ENCODE measurements at places on chromosomes 6 and 20.

GRCh38 chr6:125194941-125195340 is 41.4 kb downstream of the TPD52L1 start:
- no peak for DNase-seq

DNA sequence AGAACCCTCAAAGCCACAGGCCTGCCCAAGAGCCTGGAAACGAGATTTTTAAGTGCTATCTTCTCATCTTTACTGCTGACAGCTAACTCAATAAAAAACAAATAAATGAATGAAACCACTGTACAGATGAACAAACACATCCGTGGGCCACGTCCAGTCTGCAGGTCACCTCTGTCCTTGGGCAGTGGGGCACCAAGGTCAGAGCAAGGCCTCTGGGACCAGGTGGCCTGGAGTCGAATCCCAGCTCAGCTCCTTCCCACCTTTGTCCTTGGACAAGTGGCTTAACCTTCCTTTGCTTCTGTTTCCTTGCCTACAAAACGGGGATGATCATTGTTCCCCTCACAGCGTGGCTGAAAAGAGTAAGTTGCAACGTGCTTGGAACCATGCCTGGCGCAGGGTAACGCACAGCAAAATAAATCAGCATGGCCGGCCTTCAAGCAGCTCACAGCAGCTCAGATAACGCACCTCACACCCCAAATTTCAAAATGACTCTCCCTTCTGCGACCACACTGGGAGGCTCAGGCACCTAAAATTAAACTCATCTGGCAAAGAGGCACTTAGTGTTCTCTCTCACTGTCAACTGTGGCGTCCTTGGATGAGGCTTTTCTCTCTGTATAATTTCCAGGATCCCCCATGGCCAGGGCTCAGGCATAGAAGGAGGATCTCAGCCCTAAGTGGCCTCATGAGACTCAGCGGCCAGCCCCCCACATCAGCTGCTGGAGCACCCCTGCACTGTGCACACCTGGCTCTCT is 35.7 kb downstream of the RRBP1 start:
- DNase-seq, result no peak

GRCh38 chr6:40803897-40804702 is 216.9 kb upstream of the LRFN2 start:
- no peak for DNase-seq

DNA sequence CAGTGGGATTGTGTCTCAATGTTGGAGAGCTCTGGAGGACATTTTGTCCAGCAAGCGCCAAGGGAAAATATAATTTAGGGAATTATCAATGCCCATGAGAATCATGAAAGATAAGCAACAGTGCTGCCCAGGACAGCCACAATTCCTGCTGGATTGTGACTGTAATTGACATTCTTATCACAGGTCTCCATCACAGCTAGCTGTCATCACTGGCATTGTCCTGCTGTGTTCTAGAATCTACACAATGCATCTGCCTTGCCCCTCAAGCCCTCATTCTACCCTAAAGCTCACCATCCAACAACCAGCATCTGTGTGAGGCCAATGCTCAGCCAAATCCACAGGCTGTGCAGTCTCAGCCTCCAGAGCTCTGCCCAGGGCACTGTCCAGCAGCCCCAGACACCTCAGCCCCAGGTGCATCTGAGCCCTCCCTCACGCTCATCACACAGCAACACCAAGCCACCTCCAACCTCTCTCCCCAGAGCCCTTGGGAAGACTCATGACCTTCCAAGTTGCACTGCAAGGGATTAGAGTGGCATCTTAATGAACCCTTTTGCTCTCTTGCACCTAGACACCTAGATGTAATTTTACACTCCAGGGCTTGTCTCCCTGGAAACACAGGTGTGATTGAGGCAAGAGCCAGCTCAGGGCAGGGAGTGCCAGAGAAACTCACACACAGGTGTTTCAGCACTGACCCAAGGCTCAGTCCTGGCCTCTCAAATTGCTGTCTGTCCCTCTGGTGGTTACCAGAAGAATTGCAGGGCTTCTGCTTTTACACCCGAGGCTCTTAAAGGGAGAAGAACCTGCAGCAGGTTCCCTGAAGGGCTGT is 85.2 kb upstream of the PHACTR3 start:
- peak; percentile 67 for DNase-seq

DNA sequence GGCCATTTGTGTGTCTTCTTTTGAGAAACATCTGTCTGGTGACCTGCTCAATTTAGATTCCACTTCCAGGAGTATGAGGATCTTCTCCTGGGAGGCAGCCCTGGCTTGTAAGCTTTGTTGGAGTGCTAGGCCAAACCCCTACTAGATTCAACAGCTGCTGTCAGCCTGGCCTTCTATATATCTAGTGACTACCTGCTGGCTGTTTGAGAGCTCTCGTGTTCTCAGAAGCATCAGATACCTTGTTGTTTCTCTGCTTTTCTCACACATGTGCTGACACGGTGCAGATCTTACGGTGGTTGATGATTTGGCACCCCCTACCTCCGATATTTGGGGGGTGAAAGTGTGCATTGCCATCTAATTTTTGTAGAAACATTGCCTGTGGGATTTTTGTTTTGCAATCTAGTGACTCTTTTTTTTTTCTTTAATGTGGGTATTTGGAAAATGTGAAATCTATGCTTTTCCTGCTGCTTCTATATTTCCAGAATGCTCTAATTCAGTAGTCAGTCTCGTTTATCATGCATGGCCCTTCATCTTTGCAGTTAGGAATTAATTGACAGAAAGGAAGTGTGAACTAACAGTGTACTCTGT is 4.7 kb downstream of the CCN2 start:
- no peak for DNase-seq

DNA sequence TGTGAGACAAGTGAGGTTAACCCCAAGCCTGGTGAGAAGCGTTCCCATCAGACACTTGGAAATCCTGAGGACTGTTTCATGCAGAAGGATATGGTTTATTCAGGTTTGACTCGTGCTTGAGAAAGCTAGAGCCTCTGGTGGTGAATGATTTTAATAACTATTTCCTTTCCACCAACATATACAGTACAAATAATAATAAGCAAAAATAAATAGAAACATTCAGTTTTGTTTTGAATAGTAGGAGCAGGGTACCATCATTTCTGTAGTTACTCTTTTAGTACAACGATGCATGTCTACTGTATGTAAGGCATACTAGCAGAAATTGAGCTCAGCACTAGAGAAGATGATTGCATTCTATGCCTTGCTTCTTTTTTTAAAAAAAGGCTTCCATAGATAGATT is 33.5 kb downstream of the PLG start:
- no peak for DNase-seq

DNA sequence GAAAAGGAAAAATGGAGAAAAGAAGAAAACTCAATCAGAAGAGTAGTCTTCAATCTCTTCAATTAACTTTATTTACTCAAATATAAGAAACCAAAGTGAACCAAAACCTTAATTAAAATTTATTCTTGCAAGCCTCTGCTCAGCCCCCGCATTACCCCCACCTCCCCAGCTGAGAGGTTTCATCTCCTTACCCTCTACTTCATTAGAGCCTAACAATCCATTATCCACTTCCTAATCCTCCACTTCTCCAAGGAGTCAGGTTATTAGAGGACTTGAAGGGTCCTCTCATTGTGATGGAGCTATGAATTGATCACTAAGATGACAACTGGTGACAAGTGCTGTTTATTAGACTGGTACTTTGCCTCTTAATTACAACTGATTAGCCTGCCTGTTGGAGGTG is 956.5 kb downstream of the TFAP2A start:
- no peak for DNase-seq

Data from AG08396 (cell line).